ENCODE measurements at places on chromosomes 2 and 18.

GRCh38 chr2:77469106-77469505 lies 53.1 kb downstream of the LRRTM4 start:
- no peak for DNase-seq

- DNase-seq: no peak
Observed at GRCh38 chr18:39870591-39870990, 2084.4 kb upstream of the PIK3C3 start.

DNA sequence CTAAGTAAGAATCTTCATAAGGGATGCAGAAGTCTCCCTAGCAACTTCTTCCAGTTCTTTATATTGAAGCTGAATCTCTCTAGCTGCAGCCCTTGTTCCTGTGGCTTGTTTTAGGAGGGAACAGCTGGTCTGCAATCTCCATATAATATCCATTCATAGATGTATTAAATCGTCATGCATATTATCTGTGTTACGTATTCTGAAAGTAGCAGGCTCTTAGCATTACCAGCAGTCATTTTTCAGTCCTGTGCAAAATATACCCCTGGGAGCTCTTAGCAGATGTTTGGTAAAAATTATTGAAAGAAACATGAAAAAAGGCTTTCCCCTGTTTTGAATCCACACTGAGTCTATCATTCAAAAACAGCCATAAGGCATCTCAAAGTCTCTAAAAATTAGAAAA lies 385.3 kb downstream of the IRS1 start:
- DNase-seq: no peak

- no peak for DNase-seq
Observed at GRCh38 chr2:9774266-9774665, 69.0 kb upstream of the TAF1B start.

- no peak for DNase-seq
Observed at GRCh38 chr2:68594041-68594440, 49.3 kb upstream of the PROKR1 start.

GRCh38 chr2:172986040-172986439 lies 89.6 kb upstream of the MAP3K20 start:
- no peak for DNase-seq

GRCh38 chr18:54720620-54721019 lies 107.7 kb upstream of the RAB27B start:
- DNase-seq: no peak

- no peak for DNase-seq
Observed at GRCh38 chr2:18896125-18896764, 306.9 kb upstream of the NT5C1B start.

DNA sequence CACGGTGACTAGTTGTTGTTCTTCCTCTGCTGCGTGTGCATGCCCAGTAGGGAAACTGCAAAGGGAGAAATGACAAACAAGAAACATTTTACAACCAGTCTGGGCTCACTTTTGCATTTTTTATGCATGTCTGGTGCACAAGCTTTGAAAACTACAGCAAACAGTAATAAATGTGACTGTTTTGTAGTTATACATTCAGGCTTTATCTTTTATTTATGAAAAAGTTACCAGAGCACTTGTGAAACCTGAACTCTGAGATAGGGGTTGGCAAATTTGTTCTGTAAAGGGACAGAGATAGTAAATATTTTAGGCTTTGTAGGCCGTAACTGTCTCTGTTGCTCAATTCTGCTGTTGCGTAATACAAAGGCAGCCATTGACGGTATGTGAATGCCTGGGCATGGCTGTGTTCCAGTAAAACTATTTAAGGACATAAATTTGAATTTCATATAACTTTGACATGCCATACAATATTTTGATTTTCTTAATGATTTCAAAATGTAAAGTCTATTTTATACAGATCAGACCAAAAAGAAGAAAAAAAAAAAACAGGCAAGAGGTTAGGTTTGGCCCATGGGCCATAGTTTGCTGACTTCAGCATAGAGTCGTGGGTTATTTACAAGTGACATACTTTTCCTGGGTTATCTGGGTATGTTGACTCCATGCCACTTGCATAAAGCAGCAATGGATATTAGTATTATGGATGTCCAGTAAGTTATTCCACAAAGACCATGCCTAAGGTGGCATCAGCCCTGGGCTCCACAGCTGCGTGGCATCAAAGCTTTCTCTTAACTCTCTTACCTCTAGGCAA lies 53.6 kb upstream of the EML6 start:
- DNase-seq: no peak

DNA sequence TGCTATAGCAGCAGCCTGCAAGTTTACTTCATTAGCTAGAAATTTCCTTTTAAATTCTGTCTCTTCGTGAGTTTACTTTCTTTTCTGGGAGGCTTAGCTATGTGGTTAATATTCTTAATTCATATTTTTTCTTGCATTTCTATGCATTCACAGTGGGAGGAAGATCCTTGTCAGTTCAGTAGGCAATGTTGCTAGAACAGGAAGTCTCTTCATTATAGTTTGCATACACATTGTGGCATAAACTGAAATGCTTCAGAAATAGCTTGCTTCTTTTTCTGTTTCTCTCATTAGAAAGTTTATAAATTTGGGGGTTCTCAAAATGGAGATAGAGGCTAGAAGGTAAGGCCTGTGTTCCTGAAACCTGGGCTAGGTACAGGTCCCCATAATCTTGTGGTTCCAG lies 8.1 kb upstream of the ARHGAP15 start:
- no peak for DNase-seq

Data from activated naive CD4-positive, alpha-beta T cell (primary cell).